ENCODE measurements at places on chromosomes 6 and 20. TPM values are rescaled to one million over a fixed set of nuclear protein-coding genes. Genes with fewer than 3 reads are reported as not detected.

Gene ZBTB22
- total RNA-seq = 12.7 TPM

Gene GRM1
- total RNA-seq = 0.31 TPM

Gene RIMS4
- total RNA-seq = not detected

Gene ARFGEF3
- total RNA-seq = 1.1 TPM

Gene SFTA2
- not detected for total RNA-seq

Gene RAB44
- not detected for total RNA-seq

Gene ETV7
- total RNA-seq = 8.7 TPM

Gene SLC24A3
- total RNA-seq = under 0.01 TPM

Data from melanocyte of skin (primary cell).